ENCODE measurements at places on chromosomes 7 and 10.

- peak; percentile 54 for DNase-seq
Measured at GRCh38 chr7:102061981-102062390, 224.7 kb upstream of the SH2B2 start.

DNA sequence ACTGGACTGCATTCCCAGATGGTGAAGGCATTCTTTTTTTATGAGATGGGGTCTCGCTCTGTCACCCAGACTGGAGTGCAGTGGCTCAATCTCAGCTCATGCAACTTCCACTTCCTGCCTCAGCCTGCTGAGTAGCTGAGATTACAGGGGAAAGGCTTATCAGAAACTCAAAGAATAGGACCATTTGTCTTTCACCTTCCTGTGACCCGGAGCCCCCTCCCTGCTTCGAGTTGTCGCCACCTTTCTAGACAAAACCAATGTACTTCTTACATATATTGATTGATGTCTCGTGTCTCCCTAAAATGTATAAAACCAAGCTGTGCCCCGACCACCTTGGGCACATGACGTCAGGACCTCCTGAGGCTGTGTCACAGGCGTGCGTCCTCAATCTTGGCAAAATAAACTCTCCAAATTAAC lies 1.8 kb upstream of the METTL27 start:
- DNase-seq, result no peak

- DNase-seq, result no peak
Measured at GRCh38 chr7:118264836-118265235, 40.3 kb downstream of the ANKRD7 start.

GRCh38 chr7:105827151-105827875 lies 49.1 kb downstream of the ATXN7L1 start:
- DNase-seq, result peak; percentile 39

DNA sequence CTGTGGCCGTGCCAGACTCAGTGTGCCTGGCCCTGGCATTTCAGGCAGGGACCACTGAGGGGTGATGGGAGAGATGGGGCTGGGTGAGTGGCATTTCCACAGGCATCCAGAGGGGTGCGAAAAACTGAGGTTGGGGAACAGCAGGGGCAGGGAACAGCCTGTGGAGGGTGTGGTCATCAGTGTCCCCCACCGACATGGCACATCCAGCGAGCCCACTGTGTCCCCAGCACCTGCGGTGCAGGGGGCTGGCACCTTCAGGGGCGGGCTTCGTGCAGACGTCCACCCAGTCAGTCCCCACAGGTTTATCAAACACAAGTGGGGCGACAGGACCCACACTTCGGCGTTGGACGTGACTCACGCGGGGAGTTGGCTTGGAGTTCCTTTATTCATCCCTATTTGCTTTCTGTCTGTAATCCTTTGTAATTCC lies 14.8 kb downstream of the CUX1 start:
- no peak for DNase-seq

DNA sequence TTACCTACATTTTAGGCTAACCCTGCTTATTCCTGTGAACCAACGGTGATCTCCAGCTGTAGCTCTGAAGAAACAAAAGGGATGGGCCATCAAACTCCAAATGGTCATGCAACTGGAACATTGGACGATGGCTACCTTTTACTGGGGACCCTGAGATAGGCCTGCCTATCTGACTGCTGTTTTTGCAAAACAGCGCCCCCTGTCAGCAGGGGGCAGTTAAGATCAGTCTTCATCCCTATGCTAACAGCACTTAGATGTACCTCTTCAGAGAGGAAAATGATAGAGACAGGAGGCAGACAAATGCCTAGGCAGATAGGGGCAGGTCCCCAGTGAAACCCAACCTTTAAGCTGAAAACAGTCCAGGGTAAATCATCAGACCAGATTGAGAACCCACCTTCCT lies 1085.4 kb upstream of the SORCS1 start:
- no peak for DNase-seq

- no peak for DNase-seq
Measured at GRCh38 chr7:117110480-117111315, 157.4 kb downstream of the ST7 start.

GRCh38 chr10:90227217-90227656 lies 525.8 kb downstream of the KIF20B start:
- peak; percentile 15 for DNase-seq

- no peak for DNase-seq
Measured at GRCh38 chr7:40471891-40472290, 337.1 kb downstream of the SUGCT start.

DNA sequence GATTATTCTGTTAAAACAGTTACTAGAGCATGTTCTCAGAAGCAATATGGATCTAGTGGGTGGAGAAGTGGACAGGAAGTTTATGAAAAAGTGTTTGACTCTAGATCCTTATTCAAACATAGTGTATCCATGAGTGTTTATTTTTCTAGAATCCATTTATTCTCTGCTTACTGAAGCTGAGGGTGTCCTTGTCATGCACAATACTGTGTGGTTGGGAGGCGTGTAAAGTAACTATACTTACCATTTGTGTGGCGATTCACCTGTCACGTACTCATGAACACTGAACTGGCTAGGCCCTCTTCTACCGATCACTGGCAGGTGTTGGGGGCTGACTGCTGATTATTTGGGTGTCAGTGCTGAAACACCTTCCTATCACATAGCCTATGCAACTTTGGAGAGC lies 74.0 kb downstream of the POU6F2 start:
- no peak for DNase-seq

- DNase-seq, result no peak
Measured at GRCh38 chr7:24773646-24774045, 16.4 kb upstream of the GSDME start.

- DNase-seq, result no peak
Measured at GRCh38 chr10:82319074-82319473, 444.1 kb downstream of the NRG3 start.

- peak; percentile 78 for DNase-seq
Measured at GRCh38 chr10:77004917-77005564, 632.6 kb downstream of the KCNMA1 start.

DNA sequence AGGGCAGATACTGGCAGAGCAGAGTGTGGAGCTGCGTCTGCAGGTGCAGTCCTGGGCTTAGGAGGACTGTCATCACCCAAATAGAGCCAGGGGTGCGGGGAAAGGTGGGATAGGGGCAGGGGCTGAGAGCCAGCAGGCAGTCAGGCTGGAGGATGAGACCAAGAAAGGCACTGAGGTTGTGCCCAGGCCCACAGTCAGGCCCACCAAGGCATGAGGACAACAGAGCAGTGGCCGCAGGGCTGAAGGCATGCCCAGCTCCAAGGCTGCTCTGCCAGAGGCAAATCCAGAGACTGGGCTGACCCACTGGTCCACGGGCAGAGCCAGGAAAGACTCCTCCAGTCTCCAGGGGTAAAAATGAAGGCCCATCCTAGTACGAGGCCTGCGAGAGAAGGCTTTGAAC lies 24.4 kb upstream of the GATAD1 start:
- no peak for DNase-seq

DNA sequence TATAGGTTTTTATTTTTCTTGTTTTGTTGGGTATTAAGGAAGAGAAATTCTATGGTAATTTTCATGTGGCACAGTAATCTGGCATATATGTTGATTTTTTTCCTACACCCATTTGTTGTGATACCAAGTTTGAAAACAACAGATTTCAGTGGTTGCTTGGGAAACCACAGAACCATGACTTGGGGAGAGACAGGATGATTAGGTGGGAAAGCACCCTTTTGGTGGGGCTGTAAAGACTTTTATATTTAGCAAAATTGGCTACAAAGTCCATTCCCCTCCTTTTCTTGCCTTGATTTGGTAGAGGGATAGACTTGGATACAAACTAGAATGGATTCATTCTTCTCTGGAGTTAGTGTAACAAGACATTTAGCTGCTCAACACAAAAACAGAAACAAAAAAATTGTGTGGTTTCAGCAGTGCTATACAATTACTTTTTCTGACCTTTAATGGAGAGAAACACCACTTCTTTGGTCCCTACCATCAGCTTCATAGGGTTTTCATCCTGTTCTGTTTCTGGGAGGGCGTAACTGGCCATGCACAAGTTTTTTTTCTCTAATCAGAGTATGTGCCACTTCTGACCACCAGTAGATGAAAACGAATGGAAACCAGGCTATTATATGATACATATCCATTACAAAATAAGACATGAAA lies 52.7 kb downstream of the FIGNL1 start:
- no peak for DNase-seq

All from fibroblast of skin of scalp (primary cell).